Activated CD8-positive, alpha-beta memory T cell treated with anti-CD3 and anti-CD28 coated beads for 1 hour (primary cell): ENCODE measurements at places on chromosomes 5 and 9.

DNA sequence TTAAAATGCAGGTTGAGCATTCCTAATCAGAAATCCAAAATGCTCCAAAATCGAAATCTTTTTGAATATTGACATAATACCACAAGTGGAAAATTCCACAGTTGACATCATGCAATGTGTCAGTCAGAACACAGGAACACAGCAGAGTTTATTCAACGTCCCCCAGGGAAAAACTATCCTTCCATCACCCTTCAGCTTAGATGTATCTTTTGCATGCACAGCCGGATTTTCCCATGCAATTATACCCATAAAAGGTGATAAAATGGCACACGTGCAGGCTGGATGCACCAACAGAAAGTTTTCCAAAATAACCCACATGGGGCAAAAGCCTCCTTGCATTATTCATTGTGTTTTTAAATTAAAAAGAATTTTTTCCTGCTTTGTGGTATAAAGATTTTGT is 71.2 kb downstream of the RAB24 start:
- DNase-seq = no peak

DNA sequence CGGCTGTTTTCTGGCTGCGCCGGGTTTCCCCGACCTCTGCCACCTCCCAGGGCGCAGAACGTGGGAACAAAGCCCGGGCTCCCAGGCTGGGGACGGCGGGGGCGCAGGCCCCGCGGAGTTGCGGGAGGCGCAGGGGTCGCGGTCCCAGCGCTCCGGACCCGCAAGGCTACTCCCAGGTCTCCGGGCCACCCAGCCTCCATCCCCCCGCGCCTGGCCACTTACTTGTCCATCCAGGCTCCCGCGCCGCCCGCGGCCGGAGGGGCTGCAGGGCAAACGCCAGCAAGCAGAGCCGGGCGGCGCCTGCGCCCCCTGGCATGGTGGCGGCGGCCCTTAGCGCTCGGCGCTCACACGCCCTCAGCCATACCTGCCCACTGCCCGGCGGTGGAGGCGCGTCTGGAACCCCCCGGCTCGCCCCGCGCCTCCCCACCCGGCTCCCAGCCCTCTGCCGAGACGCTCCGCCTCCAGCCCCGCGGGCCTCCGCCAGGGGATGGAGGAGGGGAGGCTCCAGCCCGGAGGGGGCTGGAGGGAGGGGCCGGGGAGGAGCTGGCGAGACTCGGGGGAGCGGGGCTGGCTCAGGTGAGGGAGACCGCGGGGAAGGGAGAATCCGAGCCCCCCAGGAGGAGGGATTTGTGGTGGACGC is at the start of gene ADAM19:
Gene ADAM19, minus strand, starts transcription at position 395 of the 640 bp plus-strand sequence. Its CDS starts 79 bp downstream, at position 316.
- no peak for DNase-seq

GRCh38 chr9:4297786-4298254 is 2.0 kb downstream of the GLIS3 start:
- no peak for DNase-seq

GRCh38 chr5:32859211-32859641 is 148.1 kb downstream of the NPR3 start:
- no peak for DNase-seq

DNA sequence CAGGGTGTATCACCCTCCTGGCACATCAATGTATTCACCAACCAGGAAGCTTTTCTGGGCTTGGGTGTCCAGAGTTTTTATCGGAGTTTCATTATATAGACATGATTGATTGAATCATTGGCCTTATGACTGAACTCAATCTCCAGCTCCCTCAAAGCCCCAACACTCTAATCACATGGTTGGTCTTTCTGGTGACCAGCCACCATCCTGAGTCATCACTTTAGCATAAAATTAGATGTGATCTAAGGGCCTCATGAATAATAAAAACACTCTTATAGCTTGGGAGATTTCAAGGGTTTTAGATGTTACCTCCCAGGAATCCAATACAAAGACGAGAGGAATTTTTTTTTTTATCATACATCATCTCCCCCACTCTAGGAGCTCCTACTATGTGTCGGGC is 7.7 kb upstream of the PBX3 start:
- no peak for DNase-seq

DNA sequence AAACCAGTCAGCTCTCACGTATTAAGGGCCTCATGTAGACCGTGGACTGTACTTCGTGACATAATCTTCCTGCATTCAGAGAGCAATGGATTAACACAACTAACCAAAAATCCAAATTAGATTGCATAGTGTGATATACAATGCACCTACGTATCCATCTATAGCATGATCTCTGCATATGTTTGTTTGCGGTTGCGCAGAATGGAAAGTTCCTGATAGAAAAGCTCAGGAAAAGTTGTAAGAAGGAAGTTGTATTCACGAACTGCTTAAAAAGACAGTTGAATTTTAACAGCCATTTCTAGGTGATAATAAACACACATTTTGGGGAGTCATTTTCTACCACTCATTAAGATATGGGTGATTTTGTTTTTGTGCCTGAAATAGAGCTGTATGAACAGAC is 869.0 kb downstream of the TLE4 start:
- DNase-seq = no peak

DNA sequence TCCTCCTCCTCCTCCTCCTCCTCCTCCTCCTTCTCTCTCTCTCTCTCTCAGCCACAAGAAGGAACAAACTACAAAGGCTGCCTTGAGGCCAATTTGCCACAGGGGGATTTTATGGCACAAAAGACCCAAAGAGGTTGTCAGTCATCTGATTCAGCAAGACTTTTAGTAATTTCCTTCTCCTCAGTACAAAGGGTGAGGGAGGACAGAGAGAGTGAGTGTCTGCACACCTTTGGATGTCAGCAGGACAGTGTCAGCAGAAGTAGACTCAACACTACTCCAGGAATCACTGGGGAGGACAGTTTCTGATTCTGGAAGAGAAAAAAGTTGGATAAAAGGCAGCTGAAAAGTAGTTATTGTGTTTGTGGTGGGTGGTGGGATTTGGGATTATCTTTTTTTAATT is 13.6 kb downstream of the TIMD4 start:
- no peak for DNase-seq
